ENCODE measurements at places on chromosomes 1 and 21.

GRCh38 chr21:28604946-28605537 lies 387.6 kb downstream of the LTN1 start:
- DNase-seq: no peak

DNA sequence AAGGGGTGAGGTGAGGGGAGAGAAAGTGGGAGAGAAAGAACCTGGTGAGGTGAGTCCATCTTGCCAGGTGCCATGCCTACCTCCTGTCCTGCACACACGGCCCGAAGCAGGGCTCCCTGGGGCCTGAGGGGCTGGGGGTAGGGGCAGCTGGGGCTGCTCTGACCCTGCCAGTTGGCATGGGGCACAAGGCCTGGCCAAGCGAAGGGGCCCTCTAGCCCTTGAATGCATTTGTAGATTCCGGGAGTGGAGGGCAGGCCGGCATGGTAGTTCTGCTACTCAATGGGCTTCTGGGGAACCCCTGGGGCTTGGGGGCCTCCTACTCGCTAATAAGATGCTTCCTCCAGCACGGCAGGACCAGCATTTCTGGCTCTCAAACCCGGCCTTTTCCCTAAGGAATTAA lies 3.6 kb upstream of the PRDM16 start:
- no peak for DNase-seq

- no peak for DNase-seq
Observed at GRCh38 chr1:50378770-50379169, 44.5 kb downstream of the DMRTA2 start.

DNA sequence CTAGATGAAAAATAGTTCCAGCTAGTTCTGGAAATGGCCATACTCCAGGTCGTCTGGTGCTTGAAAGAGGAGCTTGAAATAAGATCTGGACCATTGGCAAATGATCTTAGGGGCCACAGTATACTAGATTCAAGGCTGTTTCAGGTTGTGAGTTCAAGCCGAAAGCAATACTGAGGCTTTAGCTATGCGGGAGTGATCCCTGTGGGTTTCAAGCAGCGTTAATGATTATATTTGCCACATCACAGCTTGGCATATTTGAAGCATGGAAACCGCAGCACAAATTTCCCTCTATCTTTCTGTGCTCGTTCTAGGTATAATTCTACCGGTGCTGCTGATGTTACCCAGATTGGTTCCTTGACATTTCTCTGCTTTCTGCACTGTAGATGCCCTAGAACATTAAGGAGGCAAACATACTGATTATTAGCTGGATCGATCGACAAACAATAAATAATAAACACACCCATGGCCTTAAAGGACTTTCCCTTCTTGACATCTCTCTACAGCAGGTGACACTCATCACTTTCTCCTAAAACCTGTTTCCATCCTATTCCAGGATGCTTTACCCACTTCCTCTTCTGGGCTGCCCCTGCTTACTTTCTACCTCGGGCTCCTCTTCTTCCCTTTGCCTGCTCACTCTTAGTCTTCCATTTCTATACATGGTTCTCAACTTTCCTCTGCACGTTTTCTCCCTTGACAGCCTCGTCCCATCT lies 40.6 kb upstream of the LYST start:
- no peak for DNase-seq

GRCh38 chr1:222465211-222466041 lies 82.5 kb downstream of the HHIPL2 start:
- peak; percentile 75 for DNase-seq

DNA sequence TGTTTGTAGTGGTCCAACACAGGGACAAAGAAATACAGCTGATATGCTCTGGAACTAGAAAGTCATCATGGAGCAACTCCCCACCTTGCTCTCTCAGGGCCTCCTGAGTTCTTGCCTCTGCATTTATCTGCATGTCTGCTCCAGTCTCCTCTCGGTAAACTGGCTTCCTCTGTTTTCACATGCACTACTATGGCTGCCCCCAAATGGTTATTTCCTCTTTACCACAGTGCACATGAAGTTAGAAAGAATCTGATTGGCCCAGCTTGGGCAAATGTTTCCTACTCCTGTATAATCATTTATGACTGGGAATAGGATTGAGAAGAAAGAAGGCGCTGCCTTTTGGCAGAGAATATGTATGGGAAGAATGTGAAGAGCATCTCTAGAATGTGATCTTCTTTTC lies 16.5 kb upstream of the PSMB2 start:
- no peak for DNase-seq

DNA sequence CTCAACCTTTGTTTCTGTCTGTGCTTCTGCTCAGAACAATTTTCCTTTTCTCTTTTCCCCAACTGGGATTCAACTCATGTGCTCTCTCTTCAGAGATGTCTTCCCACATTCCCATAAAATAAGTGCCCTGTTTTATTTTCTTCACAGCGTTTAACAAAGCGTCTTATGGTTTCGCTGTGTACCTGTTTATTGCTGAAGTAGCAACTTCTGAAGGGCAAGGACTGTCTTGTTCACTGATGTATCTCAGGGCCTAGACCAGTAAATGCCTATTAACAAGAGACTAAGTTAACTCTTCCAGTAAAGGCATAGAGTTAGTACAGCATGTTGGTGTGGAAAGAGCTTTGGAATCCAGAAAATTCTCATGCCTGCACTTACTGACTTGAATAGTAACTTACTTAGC lies 42.9 kb upstream of the MPZL1 start:
- DNase-seq: no peak

DNA sequence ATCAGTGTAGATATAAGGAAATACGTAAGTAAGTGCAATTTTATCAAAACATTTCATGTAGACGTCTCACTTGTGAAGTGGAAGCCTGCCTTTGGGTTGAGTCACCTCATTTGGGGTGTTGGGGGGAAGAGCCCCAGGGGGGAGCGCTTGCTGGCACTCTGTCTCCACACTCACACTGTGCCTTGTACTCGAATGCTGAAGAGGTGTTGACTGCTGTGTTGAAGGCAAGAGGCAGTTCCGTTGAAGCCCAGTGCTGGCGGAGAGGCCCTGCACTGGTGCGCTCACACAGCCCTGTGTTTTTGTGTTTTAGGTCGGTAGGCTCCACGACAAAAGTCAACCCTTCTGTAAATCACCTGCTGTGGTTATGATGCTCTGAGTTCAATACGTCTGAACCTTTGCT lies 131.9 kb upstream of the COL6A1 start:
- DNase-seq: no peak

- DNase-seq: no peak
Observed at GRCh38 chr1:212671342-212672031, 28.2 kb downstream of the BATF3 start.
